ENCODE measurements at places on chromosomes 3 and 15. TPM values are rescaled to one million over a fixed set of nuclear protein-coding genes. Genes with fewer than 3 reads are reported as not detected.

The HRG gene
- total RNA-seq, result 931 TPM

The SCG3 gene
- total RNA-seq, result not detected

The AADAC gene
- 262 TPM for total RNA-seq

The FOXL2 gene
- not detected for total RNA-seq

The NR2E3 gene
- total RNA-seq, result 0.51 TPM

The IMPG2 gene
- total RNA-seq, result 0.09 TPM

The FBLN2 gene
- total RNA-seq, result 2.9 TPM

The ITIH4 gene
- total RNA-seq, result 3,825 TPM

The GABRA5 gene
- not detected for total RNA-seq

The CEMIP gene
- total RNA-seq, result not detected

The SMCO1 gene
- not detected for total RNA-seq

The LINGO1 gene
- 1.2 TPM for total RNA-seq

The TMIE gene
- total RNA-seq, result 0.31 TPM

The MITF gene
- 3.7 TPM for total RNA-seq

The WNT7A gene
- total RNA-seq, result not detected

The PLA2G4E gene
- total RNA-seq, result not detected

The DGKG gene
- total RNA-seq, result 3.6 TPM

The CHRM5 gene
- total RNA-seq, result not detected

The CCR3 gene
- total RNA-seq, result not detected

The LDHAL6B gene
- total RNA-seq, result not detected

The SMAD6 gene
- total RNA-seq, result 17.2 TPM

The RUBCN gene
- total RNA-seq, result 7.6 TPM

The CX3CR1 gene
- 0.72 TPM for total RNA-seq

The AGBL1 gene
- not detected for total RNA-seq

The SLC22A13 gene
- total RNA-seq, result 0.22 TPM

The SERINC4 gene
- total RNA-seq, result 0.26 TPM

The ACVR2B gene
- 4.0 TPM for total RNA-seq

The GPR149 gene
- total RNA-seq, result not detected

The SLC12A6 gene
- 7.7 TPM for total RNA-seq

The SUMF1 gene
- total RNA-seq, result 30.3 TPM

The MYO5C gene
- 7.2 TPM for total RNA-seq

The CCR2 gene
- 1.5 TPM for total RNA-seq

The NANOGP8 gene
- total RNA-seq, result not detected

The ACP3 gene
- not detected for total RNA-seq

Measured in right lobe of liver (tissue), 6 donors.